ENCODE measurements at places on chromosomes 12 and 14.

DNA sequence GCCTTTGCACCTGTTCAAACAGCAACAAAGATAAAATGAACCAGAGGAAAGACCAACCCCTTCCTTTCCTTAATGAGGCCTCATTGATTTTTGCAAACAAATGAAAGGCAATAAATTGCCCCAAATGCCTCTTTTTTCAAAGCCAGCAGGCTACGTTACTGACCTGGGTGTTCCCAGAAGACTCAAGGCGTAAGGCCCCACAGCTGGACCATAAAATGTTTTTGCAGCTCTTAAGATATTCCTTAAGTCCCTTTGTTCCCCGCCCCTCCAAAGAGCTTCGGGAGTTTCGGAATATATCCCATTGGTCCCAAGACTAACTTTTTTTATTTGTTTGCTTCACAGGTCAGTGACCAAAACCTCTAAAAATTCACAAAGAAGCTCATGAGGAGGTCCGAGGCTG lies 462.9 kb upstream of the PRICKLE1 start:
- DNase-seq: no peak

GRCh38 chr14:30016002-30016401 lies 88.4 kb upstream of the PRKD1 start:
- DNase-seq: no peak

DNA sequence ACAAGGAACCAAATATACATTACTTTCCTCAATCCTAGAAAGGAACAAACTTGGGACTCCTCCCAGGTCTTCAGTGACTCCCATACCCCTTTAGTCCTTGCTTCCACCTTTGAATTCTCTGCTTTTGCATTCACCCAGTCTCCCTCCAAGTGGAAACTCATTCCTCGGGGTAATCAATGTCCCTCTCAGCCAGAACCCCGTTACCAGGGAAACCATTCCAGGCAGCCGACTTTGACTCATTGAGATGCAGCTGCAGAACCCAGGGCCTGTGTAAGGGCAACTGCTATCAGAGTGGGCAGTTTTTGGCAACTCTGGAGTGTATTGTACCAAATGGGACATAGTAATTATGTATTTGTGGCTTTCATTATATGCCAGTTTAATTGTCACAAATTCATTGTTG lies 186.2 kb downstream of the NRXN3 start:
- DNase-seq: no peak

GRCh38 chr12:79183003-79183402 lies 318.4 kb downstream of the SYT1 start:
- no peak for DNase-seq

DNA sequence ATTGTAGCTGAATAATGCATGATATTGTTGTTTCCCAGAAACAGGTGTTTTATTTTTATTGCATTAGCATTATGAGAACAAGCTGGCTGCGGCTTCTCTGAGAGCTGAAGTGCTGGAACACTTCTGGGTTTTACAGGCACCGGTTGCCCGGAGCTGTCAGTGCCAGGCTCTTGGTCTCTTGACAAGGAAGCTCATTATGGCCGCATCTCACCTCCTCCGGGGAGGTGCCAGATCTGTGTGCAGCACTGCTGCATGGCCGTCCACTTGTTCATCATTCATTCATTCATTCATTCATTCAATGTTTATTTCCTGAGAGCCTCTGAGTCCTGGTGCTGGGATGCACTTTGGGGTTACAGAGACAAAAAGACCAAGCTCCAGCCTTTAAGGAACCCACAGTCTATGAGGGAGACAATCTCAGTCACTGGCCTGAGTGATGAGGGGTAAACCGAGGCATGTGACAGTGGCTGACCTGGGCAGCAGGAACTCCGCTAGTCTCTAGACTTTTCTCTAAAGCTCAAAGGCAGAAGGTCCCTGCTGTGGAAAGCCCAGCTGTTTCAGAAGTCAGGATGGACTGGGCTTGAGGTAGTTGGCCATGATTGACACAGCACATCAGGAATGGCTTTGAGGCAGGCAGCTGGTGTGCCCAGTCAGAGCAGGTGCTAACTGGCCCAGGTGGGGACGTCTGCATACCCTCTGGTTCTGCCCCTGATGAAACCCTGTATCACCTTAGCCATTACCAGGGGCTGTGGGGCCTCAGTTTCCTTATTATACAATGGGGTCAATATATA lies 181.0 kb downstream of the ADGRD1 start:
- DNase-seq: no peak

Data from femur (tissue), 1 donor.